ENCODE measurements at places on chromosomes 1 and 21.

GRCh38 chr1:179810367-179810715 lies 67.2 kb downstream of the FAM163A start:
- no peak overlapping the region for H3K27ac ChIP-seq
- H3K4me1 ChIP-seq: peaks cover 23% of the 10 kb centered on the region
- no peak overlapping the region for H3K4me3 ChIP-seq

DNA sequence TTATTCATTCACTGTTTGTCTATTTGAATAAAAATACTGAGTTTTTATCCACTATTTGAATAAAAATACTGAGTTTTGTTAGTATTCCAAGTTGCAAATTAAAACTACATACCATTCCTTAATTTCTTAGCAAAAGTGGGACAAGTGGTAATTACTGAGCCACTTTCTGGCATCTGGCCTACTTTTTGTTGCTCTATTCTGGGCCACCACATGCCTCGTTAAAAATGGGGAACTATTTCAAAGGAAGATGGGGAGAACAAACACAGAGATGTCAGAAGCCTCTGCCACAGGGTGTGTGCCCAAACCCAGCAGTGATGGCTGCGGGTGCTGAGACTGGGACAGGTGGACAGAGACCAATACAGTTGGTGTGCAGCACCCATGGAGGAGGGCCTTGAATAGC lies 14.6 kb downstream of the PIGP start:
- no peaks in the 10 kb centered on the region for H3K4me1 ChIP-seq
- no peaks in the 10 kb centered on the region for H3K36me3 ChIP-seq
- no peak overlapping the region for H3K27ac ChIP-seq
- H3K27me3 ChIP-seq: no peaks in the 10 kb centered on the region
- no peak overlapping the region for H3K4me3 ChIP-seq

GRCh38 chr21:38188037-38188436 lies 68.8 kb upstream of the KCNJ15 start:
- H3K4me3 ChIP-seq: no peak overlapping the region
- no peaks in the 10 kb centered on the region for H3K4me1 ChIP-seq
- H3K27ac ChIP-seq: no peak overlapping the region
- H3K27me3 ChIP-seq: no peaks in the 10 kb centered on the region
- DNase-seq: no peak

- DNase-seq: peak; percentile 65
- peak overlapping the region; percentile 78 for H3K27ac ChIP-seq
Observed at GRCh38 chr21:44911384-44912157, 9.1 kb downstream of the ITGB2 start.

DNA sequence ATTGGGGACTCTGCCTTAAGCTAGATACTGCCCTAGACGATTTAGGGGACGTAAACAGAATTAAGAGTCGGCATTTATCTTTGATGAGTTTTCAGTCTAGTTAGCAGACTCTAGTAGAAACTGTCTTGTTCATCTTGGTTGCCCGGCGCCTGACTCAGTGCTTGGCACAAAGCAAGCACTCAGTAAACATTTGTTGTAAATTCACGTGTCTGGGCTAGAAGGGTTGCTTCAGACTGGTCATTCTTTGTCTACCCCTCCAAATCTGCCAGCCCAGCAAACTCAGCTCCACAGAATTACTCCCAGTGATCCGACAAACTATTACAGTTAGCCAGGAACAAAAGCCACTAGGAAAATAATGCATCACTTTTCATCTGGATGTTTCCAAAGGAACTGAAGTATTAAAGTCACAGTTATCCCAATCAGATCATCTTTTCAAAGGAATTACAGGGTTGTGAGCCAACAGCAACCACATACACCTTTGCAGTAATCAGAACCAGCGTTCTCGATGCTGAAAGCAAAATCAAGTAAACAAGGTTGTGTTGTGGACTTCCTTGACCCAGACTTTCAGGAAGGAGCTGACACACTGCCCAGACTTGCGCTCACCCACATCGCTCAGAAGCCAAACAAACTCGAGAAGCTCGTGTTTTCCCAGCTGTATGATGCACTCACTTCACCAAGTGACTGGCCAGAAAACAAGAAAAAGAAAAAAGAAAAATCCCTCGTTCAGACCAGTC lies 66.5 kb upstream of the GADD45A start:
- H3K4me1 ChIP-seq: no peaks in the 10 kb centered on the region
- no peaks in the 10 kb centered on the region for H3K27me3 ChIP-seq
- no peak overlapping the region for H3K27ac ChIP-seq
- no peaks in the 10 kb centered on the region for H3K36me3 ChIP-seq
- no peak overlapping the region for H3K4me3 ChIP-seq
- no peak for DNase-seq

DNA sequence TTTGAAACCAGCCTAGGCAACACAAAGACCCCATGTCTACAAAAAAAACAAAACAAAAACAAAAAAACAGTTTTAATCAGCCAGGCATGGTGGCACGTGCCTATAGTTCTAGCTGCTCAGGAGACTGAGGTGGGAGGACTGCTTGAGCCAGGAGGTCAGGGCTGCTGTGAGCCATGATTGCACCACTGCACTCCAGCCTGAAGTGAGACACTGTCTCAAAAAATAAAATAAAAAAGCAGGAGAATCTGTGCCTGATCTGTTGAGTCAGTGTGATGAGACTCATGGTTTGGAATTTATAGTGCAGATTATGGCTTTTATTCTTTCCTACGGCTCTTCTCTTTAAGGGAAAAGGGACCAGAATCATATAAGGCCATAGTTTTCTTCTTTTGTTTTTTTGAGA lies 16.5 kb downstream of the TRIT1 start:
- DNase-seq: no peak
- H3K27ac ChIP-seq: no peak overlapping the region
- H3K27me3 ChIP-seq: no peaks in the 10 kb centered on the region

DNA sequence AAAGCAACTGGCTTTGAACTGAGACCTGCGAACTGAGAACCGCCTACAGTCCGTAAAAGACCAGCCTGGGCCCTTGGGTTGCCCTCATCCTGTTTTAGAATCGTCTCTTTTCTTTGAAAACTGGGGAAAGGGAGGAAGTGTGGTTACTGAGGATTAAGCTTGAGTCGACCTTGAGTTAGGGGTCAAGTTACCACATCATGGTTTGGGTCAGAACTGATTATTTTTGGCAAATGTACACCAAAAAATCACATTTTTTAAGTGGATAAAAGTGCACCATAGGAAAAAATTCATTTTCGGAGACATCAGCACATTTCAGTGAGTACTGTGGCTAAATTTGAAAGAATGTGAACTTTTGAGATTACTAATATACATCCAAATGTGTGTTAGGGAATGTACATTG lies 76.9 kb upstream of the KAZN start:
- H3K4me3 ChIP-seq: no peak overlapping the region
- H3K4me1 ChIP-seq: no peaks in the 10 kb centered on the region
- no peaks in the 10 kb centered on the region for H3K36me3 ChIP-seq
- no peak overlapping the region for H3K27ac ChIP-seq

DNA sequence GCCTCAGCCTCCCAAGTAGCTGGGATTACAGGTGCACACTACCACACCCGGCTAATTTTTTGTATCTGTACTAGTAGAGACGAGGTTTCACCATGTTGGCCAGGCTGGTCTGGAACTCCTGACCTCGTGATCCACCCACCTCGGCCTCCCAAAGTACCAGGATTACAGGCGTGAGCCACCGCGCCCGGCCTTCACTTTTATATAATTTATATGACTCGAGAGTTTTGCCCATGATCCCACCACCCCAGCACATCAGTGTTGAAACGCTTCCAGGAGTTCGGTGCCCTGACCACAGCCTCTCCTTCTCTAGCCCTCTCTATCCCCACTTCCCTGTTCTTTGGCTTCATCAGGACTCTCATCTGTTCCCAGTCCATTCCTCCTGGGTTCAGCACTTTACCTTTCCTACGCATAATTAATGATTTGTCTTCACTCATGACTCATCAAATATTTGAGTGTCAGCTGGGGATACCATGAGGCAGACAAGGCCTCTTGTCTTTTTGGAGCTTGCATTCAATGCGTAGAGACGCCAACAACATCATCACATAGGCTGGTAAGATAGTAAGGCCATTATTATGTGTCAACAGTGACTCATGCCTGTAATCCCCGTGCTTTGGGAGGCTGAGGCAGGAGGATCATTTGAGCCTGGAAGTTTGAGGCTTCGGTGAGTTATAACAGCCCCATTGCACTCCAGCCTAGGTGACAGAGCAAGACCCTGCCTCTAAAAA lies 1.4 kb downstream of the PMF1 start:
- peak overlapping the region; percentile 97 for H3K27ac ChIP-seq
- peaks cover 23% of the 10 kb centered on the region for H3K36me3 ChIP-seq
- no peak overlapping the region for H3K4me3 ChIP-seq
- peaks cover 7% of the 10 kb centered on the region for H3K4me1 ChIP-seq
- DNase-seq: no peak
- no peaks in the 10 kb centered on the region for H3K27me3 ChIP-seq

Measured in T-cell (primary cell).